ENCODE measurements at places on chromosomes 1 and 21.

GRCh38 chr1:116391185-116391584 is 18.1 kb downstream of the ATP1A1 start:
- no peak for DNase-seq

- DNase-seq: no peak
These were observed 128.8 kb downstream of the RRAGC start for GRCh38 chr1:38730511-38731397.

- DNase-seq: peak; percentile 53
These were observed 28.2 kb downstream of the PTGER3 start for GRCh38 chr1:71019233-71019969.

GRCh38 chr1:57908147-57908890 is 484.5 kb upstream of the DAB1 start:
- DNase-seq: no peak

DNA sequence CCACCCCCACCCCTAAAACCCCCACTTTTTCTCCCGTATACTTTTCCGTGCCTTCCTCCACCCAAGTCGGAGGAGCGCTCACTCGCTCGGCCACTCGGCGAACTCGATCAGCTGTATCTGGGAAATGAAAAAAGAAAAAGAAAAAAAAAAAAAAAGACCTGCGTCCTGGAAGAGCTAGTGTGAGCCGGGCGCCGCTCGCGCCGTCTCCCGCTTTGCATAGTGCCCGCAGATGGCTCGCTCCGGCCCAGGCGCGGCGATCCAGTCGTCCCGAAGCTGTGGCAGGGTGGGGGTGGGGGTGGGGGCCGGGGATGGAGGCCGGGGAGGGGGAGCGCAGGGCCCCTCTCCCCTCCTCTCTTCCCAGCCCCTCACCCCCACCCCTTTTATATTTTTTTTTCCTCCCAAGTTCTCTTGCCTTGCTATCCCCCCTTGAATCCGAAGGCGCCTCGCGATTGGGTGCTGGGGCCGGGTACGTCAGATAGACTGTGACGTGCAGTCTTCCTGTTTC is 299 bp upstream of the PROX1 start:
- no peak for DNase-seq

- DNase-seq: no peak
These were observed 105.7 kb downstream of the ZNF281 start for GRCh38 chr1:200304171-200304570.

DNA sequence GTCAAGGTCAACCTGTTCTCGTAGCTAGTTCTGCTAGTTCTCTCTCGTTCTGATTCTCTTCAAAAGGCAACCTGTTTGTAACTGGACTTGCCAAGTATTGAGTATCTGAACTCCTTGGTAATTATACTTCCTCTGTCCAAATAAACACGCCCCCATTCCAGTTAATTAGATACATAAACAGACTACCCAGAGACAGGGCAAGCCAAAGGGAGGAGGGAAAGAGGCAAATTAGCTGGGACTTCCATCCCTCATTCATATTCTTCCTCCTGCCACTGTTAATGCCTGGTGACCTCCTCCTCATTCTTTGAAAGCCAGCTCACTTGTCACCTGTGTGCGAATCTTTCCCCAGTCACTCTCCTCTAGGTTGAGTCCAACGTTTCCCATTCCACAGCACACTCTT is 62.9 kb downstream of the LPAR3 start:
- no peak for DNase-seq

- no peak for DNase-seq
These were observed 96.1 kb upstream of the OLIG2 start for GRCh38 chr21:32929633-32930038.

DNA sequence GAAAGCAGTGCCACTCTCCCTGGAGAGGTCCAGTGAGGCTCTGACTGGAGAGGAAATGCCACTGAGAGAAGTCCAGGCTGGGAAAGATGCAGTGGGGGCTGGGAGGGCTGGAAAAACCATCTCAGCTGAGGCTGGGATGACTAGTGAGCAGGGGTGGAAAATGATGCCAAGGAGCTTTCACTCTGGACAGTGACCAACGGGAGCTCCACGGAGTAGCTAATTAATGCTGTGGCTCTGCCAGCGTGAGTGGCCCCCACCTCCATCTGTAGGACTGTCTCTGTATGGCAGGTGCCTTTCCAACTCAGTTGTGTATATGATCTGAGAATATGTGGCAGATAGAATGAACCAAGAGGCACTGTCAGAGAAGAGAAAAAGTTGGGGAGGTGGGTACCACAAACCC is 86.7 kb downstream of the DDX20 start:
- no peak for DNase-seq

DNA sequence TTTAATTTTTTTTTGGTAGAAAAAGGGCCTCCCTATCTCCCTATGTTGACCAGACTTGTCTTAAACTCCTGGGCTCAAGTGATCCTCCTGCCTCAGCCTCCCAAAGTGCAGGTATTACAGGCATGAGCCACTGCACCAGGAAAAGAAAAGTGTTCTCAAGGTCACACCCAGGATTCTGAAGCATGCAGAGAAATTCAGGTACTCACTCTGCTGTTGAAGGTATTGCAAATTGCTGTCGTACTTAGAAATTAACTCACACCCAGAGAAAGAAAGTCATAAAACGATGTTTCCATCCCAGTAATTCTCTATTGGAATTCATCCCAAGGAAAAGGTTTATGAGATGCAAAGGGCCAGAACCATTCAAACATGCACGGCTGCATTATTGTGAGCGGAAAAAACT is 73.7 kb downstream of the DHRS3 start:
- DNase-seq: no peak

DNA sequence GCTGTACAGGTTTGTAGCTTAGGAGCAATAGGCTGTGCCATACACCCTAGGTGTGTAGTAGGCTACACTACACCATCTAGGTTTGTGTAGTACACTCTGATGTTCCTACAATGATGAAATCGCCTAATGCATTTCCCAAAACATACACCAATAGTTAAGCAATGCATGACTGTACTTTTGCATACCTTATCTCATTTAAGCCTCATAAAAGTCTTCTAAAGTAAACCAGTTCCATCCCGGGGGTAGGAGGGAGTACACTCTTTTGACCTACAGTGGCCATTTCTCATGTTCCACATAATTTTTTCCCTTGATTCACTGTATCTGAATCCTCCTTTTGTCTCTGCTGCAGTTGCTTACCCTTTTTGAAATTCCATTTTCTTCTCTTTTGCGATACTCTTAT is 12.2 kb downstream of the TRMT13 start:
- DNase-seq: no peak

GRCh38 chr1:175644018-175644417 is 99.4 kb downstream of the TNR start:
- DNase-seq: no peak

DNA sequence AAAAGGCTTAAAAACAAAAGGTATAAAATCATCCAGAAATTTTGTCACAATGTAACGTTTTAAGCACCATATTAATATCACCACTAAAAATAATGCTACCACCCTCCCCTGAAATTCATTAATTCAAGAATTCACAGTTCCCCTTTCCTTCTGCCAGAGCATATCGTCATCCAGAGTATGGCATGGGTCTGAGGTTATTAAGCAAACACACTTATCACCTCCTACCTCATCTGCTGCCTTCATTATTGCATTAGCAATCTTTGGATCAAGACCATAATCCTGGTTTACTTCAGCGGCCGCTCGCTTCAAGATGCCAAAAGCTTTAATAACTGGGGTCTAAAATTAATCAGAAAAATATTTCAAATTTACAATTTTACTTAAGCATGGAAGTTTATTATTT is 6.2 kb downstream of the FH start:
- no peak for DNase-seq

All from erythroblast (primary cell).